ENCODE measurements at places on chromosomes 16 and 17.

GRCh38 chr17:56737421-56738161 is 96.1 kb downstream of the C17orf67 start:
- no peak for DNase-seq

DNA sequence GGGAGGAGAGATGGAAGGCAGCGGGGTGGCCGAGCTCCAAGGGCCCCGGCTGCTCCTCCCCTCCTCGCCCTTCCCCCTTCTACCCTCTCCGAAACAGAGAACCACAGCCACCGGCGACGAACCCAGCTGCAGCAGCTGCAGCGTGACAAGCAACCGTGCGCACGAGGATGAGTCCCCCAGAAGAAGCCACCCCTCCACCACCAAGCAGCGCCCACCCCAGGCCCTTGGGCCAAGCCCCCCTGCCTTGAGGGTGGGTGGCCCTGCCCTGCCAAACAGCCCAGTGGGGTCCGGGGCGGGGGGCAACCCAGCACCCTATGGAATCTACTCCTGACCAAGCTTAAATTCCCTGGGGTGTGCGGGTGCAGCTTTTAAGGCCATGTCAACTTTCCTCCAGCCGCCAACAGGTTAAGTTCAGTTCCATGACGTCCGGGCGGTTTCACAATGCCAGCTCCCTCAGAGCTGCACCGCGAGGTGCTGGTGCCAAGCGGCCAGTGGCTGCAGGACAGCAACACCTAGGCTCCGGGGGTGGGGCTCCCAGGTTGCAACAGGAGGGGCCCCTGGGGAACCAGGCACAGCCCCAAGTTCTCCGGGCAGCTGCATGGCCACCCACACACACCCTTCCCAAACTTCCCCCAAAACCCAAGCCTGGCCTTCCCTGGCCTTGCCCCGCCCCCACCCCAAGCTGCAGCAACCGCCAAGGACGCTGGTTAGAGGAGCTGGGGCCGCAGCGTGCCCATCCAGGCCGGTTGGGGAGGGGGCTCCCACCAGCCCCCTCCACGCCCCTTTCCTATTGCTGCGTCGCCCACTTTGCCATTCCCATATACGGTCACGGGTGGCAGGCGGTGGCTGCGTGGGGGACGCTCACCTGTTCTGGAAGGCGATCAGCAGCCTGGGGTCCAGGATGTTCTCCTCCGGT is 2.0 kb downstream of the CBX4 start:
- peak; percentile 81 for DNase-seq

DNA sequence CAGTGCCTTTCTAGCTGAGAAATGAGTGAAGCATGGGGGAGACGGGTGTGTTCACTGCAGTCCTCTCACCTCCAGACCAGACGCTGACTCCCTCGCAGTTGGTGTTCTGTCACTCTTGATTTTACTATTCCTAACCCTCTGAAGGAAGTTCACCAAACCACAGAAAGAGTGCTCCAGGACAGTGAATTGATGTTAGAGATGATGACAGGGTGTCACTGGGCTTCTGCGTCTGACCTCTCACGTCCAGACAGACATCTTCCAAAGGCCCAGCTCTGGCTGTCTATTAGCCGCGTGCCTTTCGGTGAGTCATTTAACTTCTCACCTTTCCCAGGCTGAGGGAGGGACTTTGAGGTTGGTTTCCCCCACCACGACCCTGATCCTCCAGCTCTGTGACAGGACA is 8.2 kb downstream of the CRAMP1 start:
- no peak for DNase-seq

DNA sequence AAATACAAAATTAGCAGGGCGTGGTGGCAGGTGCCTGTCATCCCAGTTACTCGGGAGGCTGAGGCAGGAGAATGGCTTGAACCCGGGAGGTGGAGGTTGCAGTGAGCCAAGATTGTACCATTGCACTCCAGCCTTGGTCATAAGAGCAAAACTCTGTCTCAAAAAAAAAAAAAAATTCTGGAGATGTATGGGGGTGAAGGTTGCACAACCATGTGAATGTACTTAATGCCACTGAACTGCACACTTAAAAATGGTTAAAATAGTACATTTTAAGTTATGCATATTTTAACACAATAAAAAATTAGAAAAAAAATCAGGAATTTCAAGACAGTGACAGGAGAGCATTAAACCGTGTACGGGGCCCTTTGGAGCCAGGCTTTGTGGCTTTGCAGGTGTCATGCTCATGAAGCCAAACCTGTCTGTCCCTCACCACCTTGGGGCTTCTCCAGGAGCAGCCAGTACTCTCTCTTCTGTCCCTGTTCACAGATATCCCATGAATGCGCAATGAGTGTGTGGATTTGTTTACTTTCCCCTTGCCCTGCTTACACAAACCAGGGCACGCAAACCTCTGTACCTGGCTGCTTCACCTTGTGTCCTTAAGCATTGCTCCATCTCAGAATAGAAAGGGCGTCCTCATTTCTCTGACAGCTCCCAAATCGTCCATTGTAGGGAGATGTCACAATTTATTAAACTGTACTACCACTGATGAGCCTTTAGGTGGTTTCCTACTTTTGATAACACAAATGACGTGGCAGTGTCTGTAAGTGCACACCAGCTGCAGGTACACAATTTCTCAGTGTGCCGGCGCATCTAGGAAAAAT is 58.2 kb upstream of the CBX4 start:
- no peak for DNase-seq

DNA sequence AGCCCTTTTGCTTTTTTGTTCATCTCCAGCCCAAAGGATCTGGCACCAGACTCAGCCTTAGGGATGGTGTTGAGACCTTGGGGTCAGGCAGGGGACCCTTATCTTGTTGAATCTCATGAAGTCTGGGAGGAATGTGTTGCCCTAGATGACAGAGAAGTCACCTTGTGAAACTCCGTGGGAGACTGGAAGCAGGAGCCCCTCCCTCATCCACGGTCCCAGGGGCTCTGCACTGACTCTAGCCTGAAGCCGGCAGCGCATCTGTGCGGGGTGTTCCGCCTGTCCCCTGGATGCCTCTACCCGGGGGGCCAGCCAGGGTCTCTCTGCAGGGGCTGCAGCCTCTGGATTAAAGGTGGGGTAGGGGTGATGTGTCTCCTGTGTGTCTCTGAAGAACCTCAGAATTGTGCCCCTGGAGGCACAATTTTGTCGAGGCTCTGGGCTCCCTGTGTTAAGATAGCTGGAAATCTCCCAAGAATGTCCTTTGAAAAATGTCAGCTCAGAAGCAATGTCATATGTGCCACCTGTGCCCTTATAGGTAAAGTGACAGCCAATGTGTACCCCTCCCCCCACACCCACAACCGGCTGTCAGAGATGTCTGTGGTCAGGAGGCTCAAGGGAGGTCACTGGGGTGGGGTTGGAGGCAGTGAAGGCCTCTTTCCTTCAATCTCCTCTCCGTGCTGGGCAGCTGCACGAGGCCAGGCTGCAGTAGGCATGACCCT is 32.1 kb upstream of the CDC42EP4 start:
- no peak for DNase-seq

Measured in T47D (cell line).